M059J (cell line): ENCODE measurements at places on chromosomes 2 and 18.

DNA sequence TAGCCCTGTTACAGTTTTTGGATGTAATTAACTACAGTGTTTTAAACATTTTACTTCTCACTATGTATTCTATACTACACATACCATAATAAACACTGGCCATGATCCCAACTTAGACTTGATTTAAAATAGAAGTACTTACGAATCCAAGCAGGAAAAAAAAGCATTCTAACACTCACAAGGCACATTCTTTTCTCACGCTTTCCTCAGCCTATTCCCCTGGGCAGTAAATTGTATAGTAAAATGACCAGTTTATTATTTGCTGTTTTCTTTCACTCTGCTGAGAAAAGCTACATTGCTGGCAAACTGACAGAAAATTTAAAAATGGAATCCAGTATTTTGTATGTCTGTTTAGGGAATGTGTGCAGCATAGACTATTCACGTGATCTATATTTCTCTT lies 2.8 kb upstream of the TANC1 start:
- no peak for DNase-seq

GRCh38 chr2:196181484-196181883 lies 10.1 kb upstream of the STK17B start:
- no peak for DNase-seq

- no peak for DNase-seq
Measured at GRCh38 chr2:792687-793086, 115.5 kb upstream of the TMEM18 start.

GRCh38 chr2:8496617-8497016 lies 185.2 kb upstream of the ID2 start:
- DNase-seq, result no peak

DNA sequence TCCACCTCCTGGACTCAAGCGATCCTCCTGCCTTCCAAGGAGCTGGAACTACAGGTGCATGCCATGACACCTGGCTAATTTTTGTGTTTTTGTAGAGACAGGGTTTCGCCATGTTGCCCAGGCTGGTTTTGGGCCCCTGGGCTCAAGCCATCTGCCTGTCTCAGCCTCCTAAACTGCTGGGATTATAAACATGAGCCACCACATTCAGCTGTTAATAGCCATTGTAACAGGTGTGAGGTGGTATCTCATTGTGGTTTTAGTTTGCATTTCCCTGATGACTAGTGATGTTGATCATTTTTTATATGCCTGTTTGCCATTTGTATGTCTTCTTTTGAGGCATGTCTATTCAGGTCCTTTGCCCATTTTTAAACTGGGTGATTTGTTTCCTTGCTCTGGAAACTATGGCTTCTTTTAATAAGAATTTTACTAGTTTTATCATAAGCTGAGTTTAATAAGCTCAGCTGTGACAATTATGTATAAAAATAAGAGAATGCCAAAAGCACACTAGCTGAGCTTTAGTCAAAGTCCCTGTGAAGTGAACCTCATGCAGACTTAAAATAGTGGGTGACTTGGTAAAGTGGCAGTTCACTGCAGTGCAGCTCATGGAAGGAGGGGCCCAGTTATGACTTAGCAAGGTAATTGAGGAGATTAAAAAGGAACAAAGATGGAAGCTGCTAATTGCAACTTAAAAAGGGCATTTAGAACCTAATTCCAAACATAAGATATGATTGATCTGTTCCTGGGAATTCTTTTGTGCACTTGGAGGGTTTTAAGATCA lies 465.1 kb downstream of the TGIF1 start:
- DNase-seq, result no peak

DNA sequence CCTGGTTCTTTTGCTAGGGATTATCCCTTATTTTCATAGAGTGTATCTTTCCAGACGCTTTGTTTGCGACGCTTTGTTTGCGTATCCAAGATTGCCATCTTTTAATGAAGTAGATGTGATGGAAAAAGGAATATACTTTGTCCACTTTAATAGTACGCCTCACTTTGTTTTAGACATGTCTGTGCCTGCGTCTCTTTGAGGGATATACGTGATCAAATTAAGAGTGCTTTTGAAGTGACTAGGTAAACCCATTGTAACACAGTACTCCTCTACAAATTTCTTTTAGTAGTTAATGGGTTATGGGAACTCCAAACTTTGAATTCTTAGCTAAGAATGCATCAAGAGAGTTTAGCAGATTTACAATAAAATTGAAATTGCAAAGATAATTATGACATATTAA lies 27.9 kb downstream of the ACSL3 start:
- DNase-seq, result no peak

- peak; percentile 25 for DNase-seq
Measured at GRCh38 chr2:168992591-168993349, 38.4 kb downstream of the ABCB11 start.

DNA sequence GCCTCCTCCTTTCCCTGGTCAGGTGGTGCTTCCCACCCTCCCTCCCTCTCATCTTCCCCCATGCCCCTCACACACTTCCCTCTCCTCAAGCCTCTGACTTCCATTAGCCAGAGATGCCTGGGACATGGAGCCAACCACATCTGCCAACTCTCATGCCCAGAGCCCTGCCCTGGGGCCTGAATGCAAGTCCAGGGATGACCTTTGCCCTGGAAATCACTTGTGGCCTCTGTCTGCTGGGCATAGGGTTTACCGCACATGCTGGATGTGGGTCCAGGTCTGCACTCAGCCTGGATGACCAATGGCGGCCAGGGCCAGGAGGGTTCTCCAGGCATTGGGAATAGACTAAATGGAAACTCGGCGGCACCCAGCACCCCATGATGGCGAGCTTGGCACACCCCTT lies 98.9 kb downstream of the SEPTIN10 start:
- DNase-seq, result no peak
